Dorsolateral prefrontal cortex (tissue), 122 donors: ENCODE measurements at places on chromosomes 11 and 22.

DNA sequence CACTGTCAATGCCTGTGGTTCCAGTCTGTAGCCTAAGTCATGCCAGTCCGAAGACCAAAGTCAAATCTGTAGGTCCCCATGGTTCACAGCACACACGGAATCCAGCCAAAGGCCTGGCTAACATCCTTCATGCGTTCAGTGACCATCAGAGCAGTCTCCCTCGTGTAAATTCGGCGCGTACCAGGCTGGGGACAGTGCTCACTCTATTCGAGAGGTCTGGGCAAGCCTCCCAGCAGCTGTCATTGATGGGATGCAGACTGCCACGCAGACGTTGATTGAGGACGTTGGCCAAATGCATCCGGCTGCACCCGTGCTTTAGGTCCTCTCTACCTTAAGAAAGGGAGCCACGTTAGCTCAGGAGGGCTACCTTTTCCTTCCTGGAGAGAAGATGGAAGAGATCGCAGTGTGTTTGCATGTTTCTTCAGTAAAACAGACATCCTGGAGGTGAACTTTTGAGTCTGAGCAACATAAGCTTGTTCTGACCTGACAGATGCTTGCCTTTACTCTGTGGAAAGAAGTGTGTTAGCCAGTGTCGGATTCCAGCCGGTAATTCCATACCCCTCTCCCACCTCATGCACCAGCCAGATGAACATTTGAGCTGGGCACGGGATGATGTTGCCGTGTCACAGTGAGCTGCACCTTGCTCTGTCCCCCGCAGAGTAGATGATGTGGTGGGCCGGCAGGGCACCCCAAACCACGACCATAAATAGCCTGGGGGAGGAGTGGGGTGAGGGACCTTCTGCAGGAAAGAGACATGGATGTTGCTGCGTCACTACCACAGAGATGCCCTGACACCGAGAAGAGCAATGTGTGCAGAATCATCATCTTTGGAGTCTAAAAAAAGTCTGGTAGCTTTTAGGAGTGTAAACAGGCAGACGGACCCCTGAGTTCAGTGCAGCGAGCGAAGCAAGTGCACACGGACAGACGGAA is 12.2 kb downstream of the CTTN start:
- DNase-seq: no peak

- DNase-seq: peak; percentile 66
Observed at GRCh38 chr11:113289431-113290187, 24.8 kb upstream of the TTC12 start.

DNA sequence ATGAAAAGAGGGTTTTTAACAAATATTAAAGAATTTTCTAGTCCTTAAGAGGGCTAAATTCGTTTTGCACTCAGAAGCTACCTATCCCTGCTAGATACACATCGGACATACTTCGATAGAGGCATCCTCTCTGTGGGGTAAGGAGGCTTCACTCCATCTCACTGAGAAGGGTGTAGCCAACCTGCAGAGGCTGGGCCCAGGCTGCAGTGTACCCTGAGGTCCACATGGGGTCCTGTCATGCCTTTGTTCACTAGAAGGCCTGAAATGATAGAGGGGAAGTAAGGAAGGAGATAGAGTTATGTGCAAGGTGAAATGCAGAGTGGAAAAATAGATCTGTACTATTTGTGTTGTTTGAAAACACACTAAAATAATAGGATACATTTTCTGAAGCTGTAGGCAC is 45.6 kb downstream of the IGSF9B start:
- no peak for DNase-seq

- DNase-seq: peak; percentile 69
Observed at GRCh38 chr11:65558002-65558929, at the start of gene LTBP3. Gene LTBP3 (minus strand): TSS chr11:65558359. CDS start chr11:65557959, 400 bp downstream.

DNA sequence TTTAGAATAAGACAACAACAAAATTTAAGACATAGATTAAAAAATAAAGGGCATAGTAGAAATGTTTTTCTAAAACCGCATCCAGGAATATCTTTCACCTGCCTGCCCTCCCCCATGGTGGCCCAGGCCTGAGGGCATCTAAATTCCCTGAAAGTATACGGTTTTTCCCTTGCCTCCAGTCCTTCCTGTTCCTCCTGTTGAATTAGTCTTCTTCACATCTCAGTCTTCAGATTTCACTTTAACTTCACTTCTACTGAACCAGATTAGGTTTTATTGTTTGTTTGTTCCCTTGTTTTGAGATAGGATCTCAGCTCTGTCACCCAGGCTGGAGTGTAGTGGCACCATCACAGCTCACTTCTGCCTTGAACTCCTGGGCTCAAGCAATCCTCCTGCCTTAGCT is 33.1 kb upstream of the DEPDC7 start:
- no peak for DNase-seq

GRCh38 chr22:31122532-31123291 is at the start of gene INPP5J:
Gene INPP5J (plus strand): TSS chr22:31122966. CDS start chr22:31123015, 49 bp downstream.
- DNase-seq: peak; percentile 69

- DNase-seq: no peak
Observed at GRCh38 chr11:77156396-77157195, 28.6 kb downstream of the MYO7A start.

GRCh38 chr11:32829157-32829679 is 509 bp upstream of the PRRG4 start:
- DNase-seq: no peak

- DNase-seq: no peak
Observed at GRCh38 chr11:115670538-115671205, 166.5 kb upstream of the CADM1 start.

DNA sequence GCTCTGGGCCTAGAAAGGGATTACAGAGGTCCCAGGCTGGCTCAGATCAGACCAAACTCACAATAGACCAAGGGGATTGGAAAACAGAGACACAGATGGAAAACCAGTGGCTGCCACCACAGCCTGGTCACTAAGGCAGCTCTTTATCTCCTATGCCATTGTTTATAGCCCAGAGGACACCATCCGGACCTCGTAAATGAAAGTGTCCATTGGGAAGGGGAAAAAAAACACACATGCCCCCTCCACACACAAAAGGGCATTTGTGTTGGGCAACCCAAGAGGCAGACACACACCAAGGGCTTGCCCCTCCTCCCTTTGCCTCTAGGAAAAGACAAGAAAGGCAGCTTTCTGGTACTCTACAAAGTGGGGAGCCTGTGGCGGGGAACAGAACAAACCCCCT is 85.9 kb downstream of the GAB2 start:
- DNase-seq: peak; percentile 73

DNA sequence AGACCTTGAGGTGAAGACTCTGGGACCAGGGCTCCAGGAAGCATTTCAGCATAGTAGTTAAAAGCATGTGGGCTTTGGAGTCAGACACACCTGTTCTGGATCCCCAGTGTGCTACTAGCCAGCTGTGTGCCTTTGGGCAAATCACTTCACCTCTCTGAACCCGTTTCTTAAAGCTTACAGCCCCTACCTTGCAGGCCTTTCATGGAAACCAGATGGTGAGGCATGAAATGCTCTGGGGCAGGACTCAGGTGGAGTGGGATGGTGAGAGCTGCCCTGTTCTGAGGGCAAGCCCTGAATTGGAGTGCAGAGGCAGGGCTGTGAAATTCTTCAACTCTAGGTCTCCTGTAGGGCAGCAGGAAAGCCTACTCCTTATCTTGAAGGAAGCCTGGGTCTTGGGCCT is 10.5 kb downstream of the UCP2 start:
- DNase-seq: peak; percentile 4
